ENCODE measurements at places on chromosomes 6 and 20. TPM values are rescaled to one million over a fixed set of nuclear protein-coding genes. Genes with fewer than 3 reads are reported as not detected.

The MICA gene
- 17.4 TPM for total RNA-seq

The CRISP3 gene
- not detected for total RNA-seq

The FOXS1 gene
- not detected for total RNA-seq

The TMC2 gene
- total RNA-seq, result not detected

The SLC17A3 gene
- 0.64 TPM for total RNA-seq

The CALHM4 gene
- total RNA-seq, result not detected

The MOCS3 gene
- total RNA-seq, result 8.8 TPM

The CALHM6 gene
- 79.3 TPM for total RNA-seq

DNA sequence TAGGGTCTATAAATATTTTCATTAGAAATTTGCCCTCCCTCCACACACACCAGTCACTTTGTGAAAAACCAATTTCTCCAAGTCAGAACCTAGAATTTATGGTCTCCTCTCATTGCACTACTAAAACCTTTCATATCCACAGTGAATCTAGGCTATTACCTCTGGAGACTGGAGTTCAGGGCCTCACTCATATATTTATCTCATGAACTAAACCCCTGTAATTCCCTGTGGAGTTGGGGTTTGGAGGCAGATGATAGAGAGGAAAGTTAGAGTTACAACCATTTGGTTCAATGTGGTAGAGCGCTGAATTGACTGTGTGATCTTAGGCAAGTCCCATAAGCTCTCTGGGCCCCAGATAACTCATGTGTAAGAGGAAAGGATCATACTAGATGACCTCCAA is 18.2 kb upstream of the CEP85L start:
- DNase-seq, result no peak

DNA sequence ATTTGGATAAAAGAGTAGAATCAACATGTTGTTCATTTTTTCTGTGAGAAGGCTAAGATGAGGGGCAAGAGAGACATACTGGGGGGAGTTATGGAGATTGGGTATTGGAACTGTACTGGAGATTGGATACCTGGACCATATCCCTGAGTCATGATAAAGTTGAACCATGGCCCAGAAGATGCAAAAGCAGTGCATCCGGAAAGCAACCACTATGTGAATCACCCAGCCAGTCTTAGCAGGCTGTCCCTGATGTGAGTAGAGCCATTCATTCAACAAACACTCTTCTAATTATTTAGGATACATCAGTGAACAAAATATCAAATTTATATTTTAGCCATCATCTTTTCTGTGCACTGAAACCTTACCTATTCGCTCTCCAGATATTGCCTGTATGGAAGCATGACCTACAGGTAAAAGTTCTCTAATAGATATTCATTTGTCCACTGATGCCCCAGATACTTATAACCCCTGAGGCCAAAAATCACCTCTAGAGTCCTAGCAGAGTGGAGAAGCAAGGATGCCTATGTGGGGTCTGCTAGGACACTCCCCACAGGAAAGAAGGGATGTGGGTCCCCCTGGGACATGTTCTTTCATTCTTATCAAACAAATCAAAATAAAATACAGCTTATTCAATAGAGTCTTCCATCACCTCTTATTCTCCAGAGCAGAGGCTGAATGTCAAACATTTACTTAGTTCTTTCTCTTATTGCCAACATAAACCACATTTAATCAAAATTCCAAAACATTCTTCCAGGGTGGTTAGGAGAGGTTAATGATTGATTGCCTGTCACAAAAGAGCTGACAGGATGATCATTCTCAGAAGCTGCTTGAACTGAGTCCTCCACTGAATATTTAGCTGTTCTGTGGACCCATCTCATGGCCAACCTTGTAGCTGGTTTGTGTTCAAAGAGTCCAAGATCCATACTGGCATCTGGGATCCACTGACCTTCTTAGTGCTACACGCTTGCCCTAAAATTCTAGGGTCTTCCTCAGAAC is 37.0 kb upstream of the PKHD1 start:
- DNase-seq, result no peak

- DNase-seq, result no peak
Observed at GRCh38 chr20:41044409-41045062, 15.9 kb downstream of the TOP1 start.

DNA sequence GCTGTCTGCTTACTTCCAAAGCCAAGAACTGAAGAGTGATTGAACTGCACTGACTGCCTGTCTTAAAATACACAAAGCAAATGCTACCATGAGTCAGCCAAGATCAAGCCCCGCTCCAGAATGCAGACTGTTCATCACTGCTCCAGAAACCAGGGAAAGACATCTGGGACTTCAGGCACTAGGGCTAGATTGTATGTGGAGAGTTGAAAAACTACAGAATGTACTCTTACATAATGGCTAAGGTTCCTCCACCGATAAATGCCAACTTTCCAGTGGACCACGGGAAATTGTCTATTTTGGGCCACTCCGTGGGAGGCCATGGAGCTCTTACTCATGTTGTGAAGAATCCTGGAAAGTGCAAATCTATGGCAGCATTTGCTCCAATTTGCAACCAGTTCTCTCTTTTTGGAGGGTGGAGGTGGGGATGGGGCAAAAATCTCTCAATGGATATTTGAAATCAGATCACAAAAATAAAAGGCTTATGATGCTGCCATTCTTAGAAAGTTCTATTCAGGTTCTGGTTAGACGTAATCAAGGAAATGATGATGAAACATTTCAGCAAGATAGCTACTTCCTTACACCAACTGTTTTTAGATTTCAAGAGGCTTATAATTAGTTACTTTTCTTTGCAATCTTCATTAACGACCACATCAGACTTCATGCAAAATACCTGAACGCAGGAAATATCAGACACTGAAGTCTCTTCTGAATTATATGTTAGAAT is 11.8 kb upstream of the CAP2 start:
- no peak for DNase-seq

GRCh38 chr6:87105823-87106222 is 10.9 kb upstream of the CGA start:
- DNase-seq, result no peak

GRCh38 chr6:134537146-134537555 is 219.2 kb upstream of the SGK1 start:
- no peak for DNase-seq

- no peak for DNase-seq
Observed at GRCh38 chr6:133590814-133591213, 298.1 kb upstream of the TCF21 start.

- DNase-seq, result no peak
Observed at GRCh38 chr6:48084201-48084600, 26.8 kb downstream of the PTCHD4 start.

GRCh38 chr6:46221222-46221793 is 50.5 kb upstream of the ENPP5 start:
- DNase-seq, result no peak

- DNase-seq, result no peak
Observed at GRCh38 chr6:30091577-30092381, 16.2 kb upstream of the RNF39 start.

GRCh38 chr20:63955281-63955826 is 862 bp downstream of the UCKL1 start:
- DNase-seq, result peak; percentile 66

GRCh38 chr6:110399219-110400071 is 15.9 kb downstream of the DDO start:
- DNase-seq, result no peak

DNA sequence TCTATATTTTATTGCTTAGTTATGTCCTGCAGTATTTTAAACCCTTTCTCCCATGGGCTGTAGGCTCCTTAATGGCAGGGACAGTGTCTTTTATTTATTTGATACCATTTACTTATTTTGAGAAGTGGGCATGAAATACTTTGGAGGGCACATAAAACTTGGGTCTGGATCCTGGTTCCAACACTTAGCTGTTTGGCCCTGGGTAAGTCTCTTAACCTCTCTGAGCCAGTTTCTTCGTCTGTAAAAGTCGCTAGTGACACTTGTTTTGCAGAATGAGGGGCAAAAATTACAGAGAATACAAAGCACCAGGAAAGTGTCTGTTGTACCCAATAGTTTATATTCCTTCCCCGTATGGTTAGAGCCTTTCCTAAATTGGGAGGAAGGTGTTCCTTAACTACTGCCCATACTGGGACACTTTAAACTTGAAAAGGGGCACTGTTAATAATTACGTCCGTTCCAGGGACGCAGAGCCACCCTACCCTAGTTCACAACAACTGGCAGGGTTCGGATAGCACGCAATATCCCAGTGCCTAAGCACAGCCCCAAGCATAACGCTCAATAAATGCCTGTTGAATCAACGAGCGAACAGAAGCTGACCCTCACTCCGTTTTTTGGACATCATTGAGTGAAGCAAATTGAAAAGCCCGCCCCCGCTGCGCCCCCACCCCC is 6.0 kb upstream of the ARMC12 start:
- no peak for DNase-seq

- DNase-seq, result no peak
Observed at GRCh38 chr6:68160348-68160747, 474.7 kb upstream of the ADGRB3 start.

DNA sequence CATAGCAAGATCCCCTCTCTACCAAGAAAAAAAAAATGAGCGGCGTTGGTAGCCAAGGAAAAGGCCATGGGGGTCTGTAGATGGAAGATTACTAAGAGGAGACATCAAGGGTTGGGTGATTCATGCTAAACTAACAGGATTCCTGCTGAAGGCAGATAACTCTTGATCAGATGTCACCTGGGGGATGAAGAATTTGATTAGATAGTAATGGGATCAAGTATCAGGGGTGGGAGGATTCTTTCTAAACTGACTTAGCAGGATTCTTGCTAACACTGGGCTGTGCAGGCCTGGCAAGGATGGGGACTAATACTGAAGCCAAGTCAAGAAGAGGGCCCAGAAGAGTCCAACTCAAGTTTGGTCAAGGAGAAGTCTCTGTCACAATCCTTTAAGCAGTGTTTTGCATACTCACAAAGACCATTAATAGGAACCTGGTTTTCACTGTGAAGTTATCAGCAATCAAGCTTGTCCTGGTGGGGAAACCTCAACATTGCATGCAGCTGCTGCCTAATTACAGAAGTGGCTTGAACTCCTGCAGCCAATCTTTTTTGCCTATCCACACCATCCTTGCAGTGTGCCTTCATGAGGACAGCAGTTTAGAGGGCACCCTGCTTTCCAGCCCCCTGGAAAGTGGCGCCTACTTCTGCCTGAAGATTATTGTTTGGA is 61.3 kb downstream of the ANKRD6 start:
- DNase-seq, result no peak

GRCh38 chr6:170180671-170181337 is 110.1 kb downstream of the DLL1 start:
- no peak for DNase-seq

DNA sequence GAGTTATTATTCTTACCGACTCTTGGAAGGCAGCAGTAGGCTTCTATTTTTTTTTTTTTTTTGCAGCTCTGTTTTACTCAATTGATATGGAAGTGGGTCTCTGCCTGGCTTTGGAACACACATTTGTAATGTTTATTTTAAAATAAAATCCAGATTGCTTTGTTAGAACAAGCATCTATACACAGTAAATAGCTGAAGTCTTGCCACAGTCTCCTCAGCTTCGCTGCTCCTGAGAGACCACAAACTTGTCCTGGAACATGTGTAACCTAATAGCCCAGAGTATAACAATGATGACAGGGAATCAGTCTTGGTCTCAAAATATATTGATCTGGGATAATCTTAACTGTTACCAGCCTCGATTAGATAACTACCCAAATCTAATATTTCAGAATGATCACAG is 299.8 kb upstream of the NOX3 start:
- no peak for DNase-seq

- DNase-seq, result no peak
Observed at GRCh38 chr6:137921823-137922222, 54.8 kb downstream of the TNFAIP3 start.
